ENCODE measurements at places on chromosomes 6 and 20.

GRCh38 chr20:57620274-57620990 is at the start of gene ZBP1:
Gene ZBP1, minus strand, starts transcription at chr20:57620426. Its CDS starts 131 bp downstream, at chr20:57620295.
- H3K36me3 ChIP-seq, result no peaks in the 10 kb centered on the region
- H3K4me3 ChIP-seq, result no peak within 1 kb of the TSS
- H3K27ac ChIP-seq, result no peak within 1 kb of the TSS
- H3K27me3 ChIP-seq, result peaks cover 5% of the 10 kb centered on the region
- no peak for DNase-seq

- peaks cover 30% of the 10 kb centered on the region for H3K4me1 ChIP-seq
- peak; percentile 40 for DNase-seq
- H3K4me3 ChIP-seq, result no peak overlapping the region
- H3K27me3 ChIP-seq, result peaks cover 6% of the 10 kb centered on the region
Observed at GRCh38 chr6:143940011-143940597, 68.0 kb downstream of the PLAGL1 start.

GRCh38 chr6:146594495-146594894 is 4.3 kb upstream of the ADGB start:
- no peaks in the 10 kb centered on the region for H3K36me3 ChIP-seq
- H3K4me1 ChIP-seq, result peaks cover 4% of the 10 kb centered on the region
- H3K27ac ChIP-seq, result no peak overlapping the region
- DNase-seq, result no peak
- H3K4me3 ChIP-seq, result no peak overlapping the region
- H3K27me3 ChIP-seq, result peaks cover 3% of the 10 kb centered on the region

DNA sequence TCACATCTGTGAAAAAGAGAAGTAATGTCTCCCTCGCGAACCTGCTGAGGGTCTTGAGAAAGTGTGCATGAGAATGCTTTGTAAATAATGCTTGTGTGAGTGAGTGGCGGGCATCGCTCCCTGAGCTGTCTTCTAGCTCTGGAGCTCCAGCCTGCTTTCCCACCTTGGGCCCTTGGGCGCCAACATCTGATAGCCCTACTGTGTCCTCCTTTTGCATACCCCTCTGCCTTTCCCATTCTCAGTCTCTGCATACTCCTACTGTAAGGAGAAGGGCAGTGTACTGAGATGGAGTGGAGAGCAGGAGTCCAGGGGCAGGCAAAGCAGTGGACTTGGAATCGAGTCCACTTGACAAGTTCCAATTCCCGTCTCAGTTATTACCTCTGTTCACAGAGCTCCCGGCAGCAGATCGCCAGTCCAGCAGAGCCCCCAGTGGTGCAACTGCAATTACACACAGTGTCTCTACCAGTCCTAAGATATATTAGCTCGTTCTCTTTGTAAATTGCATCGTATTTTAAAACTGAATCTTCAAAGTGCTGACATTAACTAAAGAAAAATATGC is 847 bp upstream of the NCR2 start:
- H3K27ac ChIP-seq, result no peak overlapping the region
- no peaks in the 10 kb centered on the region for H3K4me1 ChIP-seq
- H3K27me3 ChIP-seq, result peaks cover 14% of the 10 kb centered on the region
- H3K36me3 ChIP-seq, result no peaks in the 10 kb centered on the region
- DNase-seq, result no peak

DNA sequence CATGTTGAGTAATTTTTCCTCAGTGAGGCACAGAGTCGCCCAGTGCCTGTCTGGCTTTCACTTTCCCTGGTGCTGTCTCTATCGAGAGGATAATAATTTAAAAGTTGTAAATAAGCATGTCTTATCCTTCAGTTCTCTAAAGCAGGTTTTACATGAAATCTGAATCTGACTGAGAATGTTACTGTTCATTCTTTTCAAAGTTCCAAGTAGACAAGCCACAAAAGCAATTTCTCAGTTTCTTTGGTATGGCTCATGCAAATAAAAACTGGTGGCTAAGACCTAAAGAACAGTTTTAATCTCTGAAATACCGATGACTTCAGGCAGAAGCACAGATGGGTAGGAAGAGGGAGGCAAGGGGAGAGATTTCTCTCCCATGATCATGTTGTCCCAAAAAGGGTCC is 87.6 kb upstream of the GCM1 start:
- no peak overlapping the region for H3K4me3 ChIP-seq
- H3K36me3 ChIP-seq, result no peaks in the 10 kb centered on the region
- no peaks in the 10 kb centered on the region for H3K27me3 ChIP-seq
- no peak overlapping the region for H3K27ac ChIP-seq
- no peak for DNase-seq

GRCh38 chr20:32052090-32052777 is at the start of gene HCK:
Gene HCK, plus strand, starts transcription at chr20:32052242.
- H3K4me3 ChIP-seq, result peak within 1 kb of the TSS; percentile 81
- no peak for DNase-seq
- peaks cover 15% of the 10 kb centered on the region for H3K27me3 ChIP-seq

DNA sequence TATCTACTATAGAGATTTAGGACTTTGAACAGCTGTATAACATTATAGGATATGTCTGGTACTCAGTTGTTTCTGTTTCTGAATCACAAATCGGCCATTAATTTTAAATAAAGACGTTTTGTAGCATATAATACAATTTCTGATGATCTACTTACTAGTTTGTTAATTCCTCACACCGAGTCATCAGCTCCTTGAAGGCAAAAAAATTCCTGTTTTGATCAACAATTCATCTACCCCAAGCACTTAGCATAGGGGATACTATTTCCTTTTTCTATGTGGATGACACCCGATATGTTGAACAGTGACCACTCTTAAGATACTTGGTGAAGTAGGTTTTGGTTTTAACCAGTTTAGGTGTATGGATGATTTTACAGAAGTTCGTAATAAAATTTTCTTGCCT is 107.3 kb downstream of the NCOA3 start:
- DNase-seq, result no peak
- H3K27me3 ChIP-seq, result peaks cover 2% of the 10 kb centered on the region
- no peaks in the 10 kb centered on the region for H3K36me3 ChIP-seq
- H3K4me1 ChIP-seq, result peaks cover 34% of the 10 kb centered on the region
- no peak overlapping the region for H3K4me3 ChIP-seq

GRCh38 chr6:141658696-141659095 is 474.0 kb upstream of the GJE1 start:
- DNase-seq, result no peak
- no peaks in the 10 kb centered on the region for H3K4me1 ChIP-seq
- no peak overlapping the region for H3K27ac ChIP-seq

GRCh38 chr6:6906570-6907213 is 201.1 kb upstream of the RREB1 start:
- no peaks in the 10 kb centered on the region for H3K36me3 ChIP-seq
- H3K27me3 ChIP-seq, result peaks cover 3% of the 10 kb centered on the region
- peaks cover 21% of the 10 kb centered on the region for H3K4me1 ChIP-seq
- DNase-seq, result no peak
- H3K4me3 ChIP-seq, result no peak overlapping the region
- no peak overlapping the region for H3K27ac ChIP-seq

DNA sequence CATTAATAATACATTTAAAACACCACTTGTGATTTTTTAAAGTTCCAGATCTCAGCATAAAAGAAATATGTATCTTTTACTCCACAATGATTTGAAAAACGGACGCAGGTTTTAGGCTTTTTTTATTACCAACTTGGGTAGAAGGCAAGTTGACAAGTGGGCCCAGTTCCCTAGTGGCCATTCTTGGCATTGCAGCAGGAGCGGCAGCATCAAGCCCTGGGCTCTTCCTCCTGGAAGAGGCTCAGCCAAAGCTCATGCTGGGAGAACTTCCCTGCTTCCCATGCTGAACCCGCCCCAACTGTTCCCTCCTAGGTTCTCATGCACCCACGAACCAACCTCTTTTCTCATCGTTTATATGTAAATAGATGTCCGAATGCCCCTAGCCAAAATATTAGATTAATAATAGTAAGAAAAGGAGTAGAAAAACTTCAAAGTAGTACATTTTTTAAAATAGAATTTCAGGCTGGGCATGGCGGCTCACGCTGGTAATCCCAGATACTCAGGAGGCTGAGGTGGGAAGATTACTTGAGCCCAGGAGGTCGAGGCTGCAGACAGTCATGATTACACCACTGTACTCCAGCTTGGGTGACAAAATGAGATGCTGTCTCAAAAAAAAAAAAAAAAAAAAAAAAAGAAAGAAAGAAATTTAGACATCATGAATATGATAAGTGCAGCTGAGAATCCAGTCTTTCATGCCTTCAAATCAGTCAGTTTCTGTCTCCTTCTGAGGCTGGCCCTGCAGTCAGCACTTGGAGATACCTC is 18.2 kb upstream of the MYB start:
- peaks cover 4% of the 10 kb centered on the region for H3K27me3 ChIP-seq
- H3K4me1 ChIP-seq, result peaks cover 10% of the 10 kb centered on the region
- no peak overlapping the region for H3K4me3 ChIP-seq
- H3K27ac ChIP-seq, result no peak overlapping the region

DNA sequence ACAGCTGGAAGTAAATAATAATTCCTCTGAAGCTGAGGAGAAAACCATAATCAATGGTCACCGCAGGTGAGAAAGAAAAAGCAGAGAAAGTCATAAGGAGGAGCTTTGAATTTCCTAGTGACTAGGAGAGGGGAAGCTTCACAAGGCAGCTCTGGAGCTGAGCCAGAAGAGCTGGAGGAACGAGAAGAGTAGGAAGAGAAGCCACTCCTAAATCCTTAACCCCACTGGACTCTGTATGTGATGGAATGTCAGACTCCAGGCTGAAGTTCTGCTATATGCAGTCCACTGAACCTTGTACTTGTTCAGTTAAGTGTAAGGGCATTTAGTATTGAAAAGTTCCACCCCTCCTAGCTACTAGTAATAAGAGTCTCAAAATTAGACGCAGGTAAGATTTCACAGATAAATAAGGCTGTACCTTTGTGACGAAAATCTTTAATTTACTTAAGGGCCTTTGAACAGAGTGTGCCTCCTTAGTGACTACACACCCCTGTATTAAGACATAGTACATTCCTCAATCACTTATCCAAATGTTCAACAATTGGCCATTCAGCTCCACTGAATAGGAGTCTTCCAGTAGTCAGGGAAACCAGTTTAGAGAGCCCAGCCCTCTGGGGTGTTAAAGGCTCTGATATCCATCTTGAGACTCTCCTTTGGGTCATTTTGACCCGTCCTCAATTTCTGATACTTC is 71.4 kb upstream of the UFL1 start:
- H3K4me3 ChIP-seq, result no peak overlapping the region
- H3K27ac ChIP-seq, result no peak overlapping the region
- H3K4me1 ChIP-seq, result no peaks in the 10 kb centered on the region
- no peaks in the 10 kb centered on the region for H3K36me3 ChIP-seq
- no peak for DNase-seq
- H3K27me3 ChIP-seq, result peaks cover 1% of the 10 kb centered on the region

DNA sequence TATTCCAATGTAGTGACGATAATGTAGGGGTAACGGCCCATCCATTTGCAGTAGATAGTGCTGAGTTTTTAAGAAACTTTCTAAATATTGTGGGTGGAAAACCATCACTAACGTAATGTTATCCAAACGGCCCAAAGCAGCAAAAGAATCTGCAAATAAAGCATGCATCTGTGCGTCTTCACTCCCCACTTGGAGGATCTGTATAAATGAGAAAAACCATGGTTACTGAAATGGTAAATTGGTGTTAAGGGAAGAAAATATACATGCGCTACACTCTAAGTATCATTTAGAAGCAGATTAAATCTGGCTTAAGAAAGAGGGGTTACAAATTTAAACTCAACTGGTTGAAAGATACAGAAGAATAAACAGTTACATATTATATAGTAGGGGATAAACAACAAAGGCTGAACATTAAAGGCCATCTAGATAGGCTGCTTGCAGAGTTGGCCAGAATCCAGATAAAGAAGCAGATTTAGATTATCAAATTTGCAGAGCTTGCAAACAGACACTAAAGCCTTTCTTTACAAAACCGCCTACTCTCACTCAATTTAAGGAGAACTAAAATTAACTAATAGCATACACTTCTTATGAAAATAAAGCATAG is 93.3 kb downstream of the SESN1 start:
- H3K27me3 ChIP-seq, result no peaks in the 10 kb centered on the region
- H3K4me3 ChIP-seq, result no peak overlapping the region
- H3K4me1 ChIP-seq, result no peaks in the 10 kb centered on the region
- no peak overlapping the region for H3K27ac ChIP-seq
- no peak for DNase-seq
- H3K36me3 ChIP-seq, result no peaks in the 10 kb centered on the region

- no peak overlapping the region for H3K27ac ChIP-seq
- no peak for DNase-seq
- peaks cover 2% of the 10 kb centered on the region for H3K27me3 ChIP-seq
- no peak overlapping the region for H3K4me3 ChIP-seq
- H3K36me3 ChIP-seq, result peaks cover 4% of the 10 kb centered on the region
Observed at GRCh38 chr20:58459058-58459750, 56.0 kb downstream of the APCDD1L start.

DNA sequence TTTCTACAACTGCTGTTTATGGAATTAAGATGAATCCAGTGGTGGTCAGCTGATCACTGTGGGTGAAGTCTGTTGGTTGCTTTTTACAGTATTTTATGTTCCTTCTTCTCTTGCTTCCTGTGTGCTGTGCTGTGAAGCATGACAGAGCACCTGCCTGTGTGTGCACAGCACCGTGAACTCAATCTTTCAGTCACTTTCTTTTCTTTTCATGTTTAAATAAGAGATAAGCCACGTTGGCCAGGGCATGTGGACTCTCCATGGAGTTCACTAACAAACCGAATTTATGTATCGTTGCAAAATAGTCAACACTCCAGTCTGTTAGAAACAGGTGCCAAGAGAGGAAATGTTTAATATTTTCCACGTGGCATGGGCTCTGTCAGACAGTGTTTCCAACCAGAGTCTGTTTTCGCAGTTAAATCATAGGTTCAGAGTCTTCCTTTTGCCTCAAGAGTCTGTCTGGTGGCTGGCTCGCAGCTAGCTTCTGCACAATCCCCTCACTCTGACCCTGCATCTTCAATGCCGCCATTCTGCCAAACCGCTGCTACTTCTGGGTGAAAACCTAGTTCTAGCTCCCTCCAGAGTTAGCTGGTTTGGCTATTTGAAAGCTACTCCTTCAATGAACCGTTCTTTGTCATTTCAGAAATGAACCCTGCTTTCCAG is 73.2 kb downstream of the QRSL1 start:
- DNase-seq, result no peak
- H3K27me3 ChIP-seq, result peaks cover 3% of the 10 kb centered on the region
- no peak overlapping the region for H3K4me3 ChIP-seq
- no peak overlapping the region for H3K27ac ChIP-seq
- no peaks in the 10 kb centered on the region for H3K4me1 ChIP-seq

DNA sequence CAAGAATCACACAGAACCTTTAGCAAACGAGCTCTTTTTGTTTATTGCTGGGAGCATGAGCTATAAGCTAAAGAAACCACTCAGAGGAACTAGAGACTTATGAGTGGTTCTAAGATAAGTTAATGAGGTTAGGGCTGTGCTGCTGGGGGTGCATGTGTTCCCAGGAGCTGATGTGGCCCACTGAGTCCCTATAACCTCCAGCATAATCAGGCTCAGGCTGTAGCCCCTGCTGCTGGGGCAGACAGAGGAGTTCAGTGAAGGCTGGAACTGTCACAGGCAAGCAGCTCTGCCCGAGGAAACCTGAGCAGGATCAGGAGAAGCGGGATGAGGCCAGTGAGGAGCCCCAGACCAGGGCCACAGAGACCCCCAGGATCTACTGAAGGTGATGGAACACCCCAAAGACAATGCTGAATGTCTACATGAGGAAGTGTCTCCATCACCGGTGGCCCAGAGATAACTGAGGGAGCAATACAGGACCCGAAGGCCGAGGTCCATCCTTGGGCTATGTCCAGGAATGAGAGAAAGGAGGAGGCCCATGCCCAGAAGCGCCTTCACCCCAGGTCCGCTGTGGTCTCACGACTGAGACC is 17.3 kb downstream of the TUBB2B start:
- H3K4me3 ChIP-seq, result no peak overlapping the region
- no peaks in the 10 kb centered on the region for H3K36me3 ChIP-seq
- peaks cover 12% of the 10 kb centered on the region for H3K4me1 ChIP-seq
- peaks cover 6% of the 10 kb centered on the region for H3K27me3 ChIP-seq
- no peak overlapping the region for H3K27ac ChIP-seq

All from endothelial cell (in vitro differentiated cells).